ENCODE measurements at places on chromosomes 4 and X.

- no peak for DNase-seq
Measured at GRCh38 chr4:40523581-40523980, 106.1 kb downstream of the RBM47 start.

DNA sequence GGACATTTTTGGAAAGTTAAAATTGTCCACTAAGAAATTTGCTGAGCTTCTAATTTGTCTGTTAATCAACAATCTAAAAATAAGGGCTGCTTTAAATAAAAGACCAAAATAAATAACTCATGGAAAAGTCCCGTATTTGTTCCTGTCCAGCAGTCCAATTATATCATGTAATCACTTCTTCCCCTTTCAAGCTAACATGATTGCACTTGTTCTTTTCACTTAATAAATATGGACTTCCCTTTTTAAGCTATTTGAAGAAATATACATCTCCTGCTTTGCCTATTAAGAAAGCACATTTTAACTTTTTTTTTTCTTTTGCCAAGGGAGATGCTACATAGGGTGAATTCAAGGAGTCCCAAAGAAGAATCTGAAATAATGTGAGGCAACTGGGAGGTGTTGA, 55.6 kb upstream of the FRAS1 start:
- no peak for DNase-seq

DNA sequence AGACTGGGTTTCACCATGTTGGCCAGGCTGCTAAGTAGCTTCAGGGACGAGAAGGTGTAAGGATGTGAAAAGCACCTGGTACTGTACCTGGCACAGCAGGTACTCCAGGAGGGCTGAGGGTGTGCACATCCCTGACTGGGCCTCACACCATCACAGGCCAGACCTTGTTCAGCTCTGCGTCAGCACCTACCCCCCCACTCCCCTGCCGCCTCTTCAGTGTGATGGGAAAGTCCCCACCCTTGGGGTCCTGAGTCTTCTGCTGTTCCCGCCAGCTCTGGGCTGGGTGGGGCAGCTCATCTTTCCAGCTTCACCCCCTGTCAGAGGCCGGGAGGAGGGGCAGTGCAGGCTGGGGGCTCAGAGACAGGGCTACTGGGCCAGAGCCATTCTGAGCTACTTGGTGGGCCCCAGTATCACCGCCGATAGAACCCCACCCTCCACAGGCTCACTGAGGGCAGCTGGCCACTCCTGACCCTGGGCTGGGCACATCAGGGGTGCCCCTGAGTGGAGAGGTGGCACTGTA, 6.7 kb upstream of the SH3BP2 start:
- DNase-seq, result no peak

- no peak for DNase-seq
Measured at GRCh38 chr4:163335384-163335783, 3.0 kb upstream of the NPY1R start.

GRCh38 chr4:2219233-2219760, 22.6 kb downstream of the HAUS3 start:
- DNase-seq, result no peak

DNA sequence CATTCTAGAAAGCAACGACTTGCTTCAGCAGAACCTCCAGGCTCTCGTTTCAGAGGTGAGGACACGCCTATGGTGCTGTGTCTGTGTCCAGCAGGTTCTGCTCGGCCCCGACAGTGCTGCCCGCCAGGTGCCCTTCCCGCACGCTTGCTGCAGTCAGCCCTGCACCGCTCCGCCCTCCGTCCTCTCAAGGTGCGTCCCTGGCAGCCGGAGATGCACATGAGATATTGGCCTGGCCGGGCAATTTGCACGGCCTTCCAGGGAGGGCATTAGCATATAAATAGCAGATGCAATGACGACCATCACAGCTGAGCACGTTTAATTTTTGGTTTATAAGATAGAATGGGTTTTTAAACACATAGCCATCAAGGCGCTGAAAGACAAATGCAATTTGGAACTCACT, 14.4 kb downstream of the UVSSA start:
- DNase-seq, result no peak

GRCh38 chrX:27276751-27277150, 186.4 kb downstream of the PPP4R3C start:
- DNase-seq, result no peak

GRCh38 chr4:145186729-145187128, 6.3 kb upstream of the OTUD4 start:
- DNase-seq, result no peak

- DNase-seq, result no peak
Measured at GRCh38 chrX:139112432-139112831, 400.9 kb upstream of the FGF13 start.

GRCh38 chr4:16289897-16290554, 63.8 kb upstream of the TAPT1 start:
- DNase-seq, result no peak

GRCh38 chr4:83809581-83809980, 273.7 kb downstream of the GPAT3 start:
- no peak for DNase-seq

- DNase-seq, result peak; percentile 78
Measured at GRCh38 chr4:54082168-54082567, 17.8 kb upstream of the CHIC2 start.

DNA sequence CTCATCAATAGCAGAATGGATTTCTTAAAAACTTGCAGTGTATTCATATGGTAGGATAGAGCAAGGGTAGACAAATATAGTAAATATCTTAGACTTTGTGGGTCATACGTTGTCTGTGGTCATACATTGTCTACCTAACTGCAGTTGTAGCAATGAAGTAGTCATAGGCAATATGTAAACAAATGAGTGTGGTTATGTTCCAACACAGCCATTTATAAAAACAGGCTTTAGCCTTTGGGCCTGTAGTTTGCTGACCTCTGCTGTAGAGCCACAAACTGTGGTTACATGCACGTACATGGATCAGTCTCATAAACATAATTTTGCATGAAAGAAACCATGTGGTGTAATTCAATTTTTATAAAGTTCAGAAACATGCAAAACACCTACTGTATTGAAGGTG, 98.9 kb downstream of the LARP1B start:
- DNase-seq, result no peak

DNA sequence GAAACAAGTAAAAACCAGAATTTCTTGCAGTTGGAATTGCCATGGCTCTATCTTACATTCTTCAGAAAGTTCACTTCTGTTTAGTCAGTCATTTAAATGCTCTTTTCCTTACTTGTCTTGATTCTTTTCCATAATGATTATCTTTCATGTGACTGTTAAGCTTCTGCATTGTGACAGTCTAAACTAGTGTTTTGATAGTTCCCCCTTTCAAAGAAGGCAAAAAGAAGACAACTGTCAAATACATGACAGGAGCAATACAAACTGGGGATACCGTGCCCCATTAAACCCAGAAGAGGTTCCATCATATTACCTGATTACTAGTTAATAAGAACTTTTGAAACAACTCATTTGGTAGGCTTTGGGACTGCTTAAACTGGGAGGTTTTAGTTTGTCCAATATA, 476.2 kb downstream of the PCDH19 start:
- DNase-seq, result no peak

DNA sequence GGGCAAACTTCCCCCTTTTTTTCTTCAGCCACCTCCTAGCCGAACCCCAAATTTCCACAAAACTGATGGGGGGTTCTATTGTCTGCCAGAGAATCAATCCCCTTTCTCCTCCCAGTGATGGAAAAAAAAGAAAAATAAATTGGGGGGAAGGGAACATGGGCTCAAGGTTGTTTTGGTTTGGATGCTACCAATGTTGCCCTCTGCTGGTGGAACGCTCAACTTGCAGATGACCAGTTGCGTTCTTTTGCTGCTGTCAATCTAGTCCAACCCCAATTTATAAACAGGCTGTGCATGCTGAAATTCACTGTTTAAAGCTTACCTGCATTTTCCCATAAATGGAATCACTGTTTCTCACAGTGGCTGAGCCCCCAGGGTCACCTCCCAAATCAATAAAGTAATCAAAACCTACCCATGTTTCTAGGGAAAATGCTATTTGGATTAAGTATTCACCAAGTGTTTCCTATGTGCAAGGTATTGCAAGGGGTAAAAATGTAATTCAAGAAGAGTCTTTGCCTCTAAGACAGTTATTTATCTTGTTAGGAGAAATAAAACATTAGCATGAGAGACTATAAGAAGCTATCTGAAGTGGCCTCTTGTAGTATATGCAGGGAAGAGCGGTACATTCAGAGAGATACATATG, 116.7 kb upstream of the TMEM164 start:
- no peak for DNase-seq

DNA sequence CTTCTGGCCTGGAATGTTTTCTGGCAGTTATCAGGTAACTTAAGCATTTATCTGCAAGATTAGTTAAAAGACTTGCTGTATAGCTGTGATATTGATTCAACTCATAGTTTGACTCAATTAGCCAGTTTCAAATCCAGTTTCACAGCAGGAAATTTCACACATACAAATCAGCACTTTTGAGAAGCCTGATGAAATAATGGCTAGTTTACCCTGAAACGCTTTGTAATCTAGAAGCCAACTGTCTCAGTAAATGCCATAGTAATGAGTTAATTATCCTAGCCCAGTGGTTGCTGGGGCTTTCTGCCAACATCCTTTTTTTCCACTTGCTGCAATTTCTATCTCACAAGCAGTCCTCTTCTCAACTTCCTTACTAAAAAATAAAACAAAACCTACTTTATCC, 53.1 kb downstream of the ARHGEF38 start:
- no peak for DNase-seq

- no peak for DNase-seq
Measured at GRCh38 chr4:114076899-114077570, 97.6 kb upstream of the ARSJ start.

DNA sequence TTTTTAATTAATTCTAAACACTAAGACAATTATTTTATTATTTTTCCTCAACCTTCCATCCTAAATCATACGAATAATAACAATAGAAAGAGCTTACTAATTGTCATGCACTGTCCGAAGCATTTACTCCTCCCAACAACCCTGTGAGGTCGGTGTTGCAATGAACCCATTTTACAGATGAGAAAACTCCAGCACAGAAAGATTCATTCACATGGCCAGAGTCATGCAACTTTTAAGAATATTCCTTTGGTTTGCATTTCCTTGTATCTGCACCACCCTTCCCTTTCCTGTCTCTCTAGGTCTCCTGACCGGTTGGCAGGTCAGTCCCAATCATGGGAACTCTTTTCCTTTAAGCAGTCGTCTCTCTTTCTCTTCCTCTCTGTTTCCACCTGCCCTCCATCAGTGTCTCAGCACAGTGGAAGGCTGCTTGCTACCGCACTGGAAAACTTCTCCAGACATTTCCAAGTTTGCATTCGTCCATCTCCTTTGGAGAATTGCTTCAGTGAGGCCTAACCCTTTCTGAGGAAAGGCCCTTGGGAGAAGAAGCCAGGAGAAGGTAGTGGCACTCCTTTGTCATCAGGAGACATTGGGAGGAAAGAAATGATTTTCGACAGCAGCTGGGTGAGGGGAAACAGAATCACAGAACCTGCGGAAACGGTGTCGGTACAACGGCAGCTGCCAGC, 1.9 kb upstream of the TMSB4X start:
- DNase-seq, result no peak

DNA sequence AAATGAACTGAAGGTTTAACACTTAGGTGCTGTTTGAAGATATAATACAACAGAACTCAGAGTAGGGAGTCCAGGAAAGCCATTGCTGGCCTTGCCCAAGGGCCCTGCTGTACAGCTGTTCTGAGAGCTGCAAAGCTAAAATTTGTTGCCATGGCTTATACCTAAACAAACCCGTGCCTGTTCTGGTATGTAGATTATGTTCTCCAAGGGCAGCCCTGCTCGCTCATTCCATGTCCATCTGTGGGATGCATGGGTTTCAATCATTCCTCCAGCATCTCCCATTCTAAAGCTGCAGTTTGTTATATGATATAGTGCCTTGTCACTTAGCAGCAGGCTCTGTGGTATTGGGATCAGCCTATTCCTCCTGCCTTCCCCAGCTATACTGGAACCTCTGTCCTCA, 80.8 kb upstream of the BMPR1B start:
- DNase-seq, result no peak

DNA sequence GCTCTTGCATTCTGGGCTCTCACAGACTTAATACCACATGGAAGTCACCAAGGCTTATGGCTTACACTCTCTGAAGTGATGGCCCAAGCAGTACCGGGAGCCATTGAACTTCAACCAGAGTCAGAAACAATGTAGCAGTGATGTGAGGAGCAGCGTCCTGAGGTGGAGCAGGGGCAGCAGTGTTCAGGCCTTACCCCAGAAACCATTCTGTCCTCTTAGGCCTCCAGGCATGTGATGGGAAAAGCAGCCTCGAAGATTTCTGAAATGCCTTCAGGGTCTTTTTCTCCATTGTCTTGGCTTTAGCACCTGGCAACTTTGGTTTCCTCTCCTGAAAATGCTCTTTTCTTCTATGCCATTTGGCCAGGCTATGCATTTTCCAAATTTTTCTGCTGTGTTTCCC, 22.8 kb upstream of the PIN4 start:
- no peak for DNase-seq

- DNase-seq, result no peak
Measured at GRCh38 chr4:149751174-149751573, 64.5 kb downstream of the IQCM start.

DNA sequence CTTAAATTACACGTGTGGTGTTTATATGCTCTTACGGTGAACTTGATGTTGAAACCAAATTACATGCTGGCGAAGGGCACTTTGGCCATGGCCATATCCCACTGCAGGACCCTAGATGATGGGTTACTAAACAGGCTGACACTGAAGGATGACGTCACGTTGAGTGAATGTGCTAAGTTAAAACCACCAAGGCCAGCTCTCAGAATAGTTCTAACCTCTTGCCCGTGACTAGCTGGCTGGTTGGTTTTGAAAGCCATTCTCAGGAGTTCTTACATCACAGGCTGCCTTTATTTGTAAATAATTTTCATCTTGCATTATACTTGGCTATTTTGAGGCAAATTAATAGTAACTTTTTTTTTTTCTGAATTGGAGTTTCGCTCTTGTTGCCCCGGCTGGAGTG, 41.3 kb upstream of the PHEX start:
- DNase-seq, result no peak

DNA sequence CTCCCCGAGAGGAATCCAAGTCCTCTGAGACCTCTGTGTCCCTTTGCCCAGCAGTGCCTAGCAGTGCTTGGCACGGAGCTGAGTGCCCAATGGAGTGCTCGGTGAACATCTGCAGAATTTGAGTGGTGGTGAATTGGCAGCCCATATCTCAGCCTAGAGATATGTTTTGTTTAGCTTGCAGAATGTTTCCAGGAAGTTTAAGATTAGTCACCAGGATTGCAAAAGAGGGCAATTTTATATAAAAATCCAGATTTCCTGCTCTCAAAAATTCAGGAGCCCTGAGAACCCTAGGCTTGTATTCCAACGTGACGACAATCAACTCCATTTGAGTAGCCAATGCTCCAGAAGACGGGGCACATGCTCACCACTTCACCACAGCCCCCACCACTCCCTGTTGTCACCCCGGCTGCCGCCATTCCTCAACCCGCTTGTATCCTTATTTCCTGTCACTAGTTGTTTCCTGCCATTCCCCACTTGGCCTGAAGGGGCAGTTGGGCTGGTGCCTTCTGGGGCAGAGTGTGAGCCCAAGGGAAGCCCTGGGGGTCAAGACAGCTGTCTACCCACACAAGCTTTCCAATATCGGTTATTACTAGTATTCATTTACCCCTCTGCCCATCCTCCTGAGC, 116.9 kb downstream of the EFNB1 start:
- peak; percentile 60 for DNase-seq

GRCh38 chr4:101155368-101155767, 192.0 kb downstream of the PPP3CA start:
- no peak for DNase-seq

Measured in ascending aorta (tissue), 2 donors.